ENCODE measurements at places on chromosomes 3 and 15. TPM values are rescaled to one million over a fixed set of nuclear protein-coding genes. Genes with fewer than 3 reads are reported as not detected.

GRCh38 chr3:46356276-46356675 is 2.4 kb downstream of the CCR2 start:
- H3K4me1 ChIP-seq: peaks cover 5% of the 10 kb centered on the region
- no peak overlapping the region for H3K27ac ChIP-seq
- peaks cover 4% of the 10 kb centered on the region for H3K27me3 ChIP-seq
- H3K4me3 ChIP-seq: no peak overlapping the region
- no peak for DNase-seq

- peaks cover 2% of the 10 kb centered on the region for H3K36me3 ChIP-seq
- H3K27ac ChIP-seq: no peak overlapping the region
- no peaks in the 10 kb centered on the region for H3K4me1 ChIP-seq
- H3K27me3 ChIP-seq: no peaks in the 10 kb centered on the region
Observed at GRCh38 chr3:123256256-123256655, 54.5 kb downstream of the SEC22A start.

DNA sequence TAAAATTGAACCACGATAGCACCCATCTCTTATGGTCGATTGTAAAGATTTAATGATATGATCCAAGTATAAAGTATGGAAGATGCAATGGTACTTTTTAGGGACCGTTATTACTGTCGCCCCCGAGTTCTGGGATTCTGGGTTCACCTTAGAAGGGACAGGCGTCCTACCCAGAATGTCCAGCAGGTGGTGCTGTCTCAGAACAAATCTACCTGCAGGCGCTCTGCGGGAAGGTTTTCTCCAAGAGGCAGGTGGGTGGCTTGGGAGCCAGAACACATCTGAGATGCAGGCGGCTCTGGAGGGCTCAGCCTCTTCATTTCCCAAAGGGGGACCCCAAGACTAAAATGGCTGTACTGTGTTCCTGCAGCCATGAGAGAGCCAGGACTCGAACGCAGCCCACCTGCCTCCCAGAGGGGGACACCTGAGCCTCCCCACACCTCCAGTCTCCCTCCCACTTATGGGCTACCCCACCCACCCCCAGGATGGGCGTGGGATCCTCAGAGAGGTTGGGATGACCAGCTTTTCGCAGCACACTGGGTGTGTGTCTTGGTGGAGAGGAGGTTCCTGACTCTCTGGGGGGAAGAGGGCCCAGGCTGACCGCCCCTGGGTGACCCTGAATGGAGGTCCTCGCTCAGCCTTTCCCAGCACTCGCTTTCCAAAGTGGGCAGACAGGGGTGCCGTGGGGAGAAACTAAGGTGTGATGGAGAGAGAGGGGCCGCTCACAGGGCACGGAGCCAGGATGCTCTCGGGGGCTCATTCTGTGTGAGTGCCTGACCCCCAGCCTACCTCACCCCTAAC is 28.1 kb upstream of the CORO2B start:
- H3K36me3 ChIP-seq: no peaks in the 10 kb centered on the region
- peak; percentile 68 for DNase-seq
- peaks cover 11% of the 10 kb centered on the region for H3K27me3 ChIP-seq
- H3K4me1 ChIP-seq: no peaks in the 10 kb centered on the region
- no peak overlapping the region for H3K4me3 ChIP-seq

Gene SPESP1
- 1.9 TPM for polyA plus RNA-seq

All from muscle of leg (tissue), 16 donors.